ENCODE measurements at places on chromosomes 16 and 17.
A peak's percentile ranks its signal among the peaks of the same experiment; 100 is the strongest.

DNA sequence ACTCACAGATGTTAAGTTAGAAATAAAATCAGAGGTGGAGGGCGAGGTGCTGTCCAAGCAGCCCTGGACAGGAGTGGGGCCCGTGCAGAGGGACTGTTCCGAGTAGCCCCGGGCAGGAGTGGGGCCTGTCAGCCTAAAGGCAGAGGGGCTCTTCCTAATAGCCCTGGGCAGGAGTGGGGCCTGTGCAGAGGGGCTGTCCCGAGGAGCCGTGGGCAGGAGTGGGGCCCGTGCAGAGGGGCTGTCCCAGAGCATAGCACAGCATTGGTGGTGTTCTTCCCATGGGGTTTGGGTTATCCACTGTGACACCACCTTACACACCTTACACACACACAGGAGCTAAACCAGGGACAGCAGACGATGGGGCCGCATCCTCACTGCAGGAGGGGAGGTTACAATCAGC is 10.4 kb downstream of the CEP131 start:
- DNase-seq, result no peak

GRCh38 chr17:50361561-50362480 is 11.2 kb downstream of the MRPL27 start:
- DNase-seq, result no peak

DNA sequence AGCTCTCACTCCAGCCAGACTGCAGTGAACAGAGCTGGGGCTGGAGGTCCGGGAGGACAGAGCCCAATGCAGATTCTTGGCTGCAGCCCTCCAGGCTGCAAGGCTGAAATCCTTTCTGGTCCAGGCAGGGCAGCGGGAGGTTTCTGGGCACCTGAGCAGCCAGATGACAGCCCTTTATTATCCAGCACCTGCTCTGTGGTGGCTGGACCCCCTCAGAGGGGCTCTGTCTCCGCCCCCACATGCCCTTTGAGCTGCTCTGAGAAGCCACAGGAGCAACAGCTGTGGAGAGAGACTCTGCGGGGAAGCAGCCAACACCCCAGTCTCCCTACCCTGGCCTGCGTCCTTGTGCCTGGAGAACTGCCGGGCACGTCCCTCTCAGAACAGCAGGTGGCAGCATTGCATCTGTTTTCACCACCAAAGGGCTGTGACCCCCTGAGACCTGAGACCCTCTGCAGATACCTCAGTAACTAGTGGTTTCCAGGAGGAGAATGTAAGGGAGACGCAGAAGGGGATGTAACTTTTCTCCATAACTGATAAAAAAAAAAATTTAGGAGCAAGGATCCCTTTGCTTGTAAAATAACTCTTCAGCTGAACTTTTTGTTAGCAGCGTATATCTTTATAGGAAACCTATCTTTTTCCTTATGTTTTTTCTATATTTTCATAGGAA is 3.7 kb upstream of the CNP start:
- DNase-seq, result no peak

DNA sequence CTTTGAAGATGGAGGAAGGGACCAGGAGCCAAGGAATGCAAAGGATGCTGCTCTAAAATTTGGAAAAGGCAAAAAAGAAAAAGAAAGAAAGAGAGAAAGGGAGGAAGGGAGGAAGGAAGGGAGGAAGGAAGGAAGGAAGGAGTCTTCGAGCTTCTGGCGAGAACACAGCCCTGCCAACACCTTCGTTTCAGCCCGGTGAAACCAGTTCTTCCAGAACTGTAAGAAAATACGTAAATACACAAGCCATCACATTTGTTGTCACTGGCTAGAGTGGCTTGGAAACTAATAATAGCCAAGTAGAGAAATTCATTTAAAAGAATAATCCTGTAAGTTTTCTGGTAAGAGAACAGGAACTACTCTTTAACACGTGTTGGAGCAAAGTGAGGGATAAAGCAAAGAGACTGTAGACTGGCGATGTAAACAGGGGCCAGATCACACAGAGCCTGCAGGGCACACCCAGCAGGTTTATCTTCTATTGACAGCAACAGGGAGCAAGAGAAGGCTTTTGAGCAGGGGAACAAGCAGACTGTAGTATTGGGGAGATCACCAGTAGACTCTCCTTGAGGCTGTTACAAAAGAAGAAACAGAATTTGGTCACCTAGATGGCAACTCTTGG is 188.7 kb upstream of the MPHOSPH6 start:
- no peak for DNase-seq

DNA sequence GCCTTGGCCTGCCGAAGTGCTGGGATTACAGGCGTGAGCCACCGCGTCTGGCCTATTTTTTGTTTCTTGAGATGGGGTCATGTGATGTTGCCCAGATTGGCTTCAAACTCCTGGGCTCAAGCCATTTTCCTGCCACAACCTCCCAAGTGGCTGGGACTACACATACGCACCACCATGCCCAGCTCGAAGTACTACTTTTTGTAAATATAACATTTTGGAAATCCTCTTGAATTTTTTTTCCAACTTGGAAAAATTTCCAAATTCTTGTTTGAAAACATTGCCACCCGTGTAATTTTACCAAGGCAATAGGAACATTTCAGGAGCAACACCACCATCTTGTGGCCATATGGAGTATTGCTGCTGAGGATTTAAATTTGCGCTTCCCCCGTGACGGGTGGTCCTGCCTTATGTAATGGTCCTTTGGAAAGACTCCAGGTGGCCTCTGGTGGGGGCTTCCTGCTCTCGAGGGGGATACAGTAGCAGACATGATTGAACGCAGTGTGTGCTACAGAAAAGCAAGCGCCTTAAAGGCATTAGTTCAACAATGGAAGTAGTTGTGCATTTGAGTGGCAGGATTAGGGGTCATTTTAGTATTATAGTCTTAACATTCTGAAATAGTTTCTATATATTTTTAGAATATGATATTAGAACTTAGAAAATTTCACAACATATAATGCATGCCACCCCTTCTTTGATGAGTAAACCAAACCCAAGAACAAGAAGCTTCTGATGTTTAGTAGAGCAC is 8.0 kb downstream of the FLYWCH1 start:
- DNase-seq, result peak; percentile 66

Data from left renal pelvis (tissue), 4 donors.